Activated CD4-positive, alpha-beta T cell treated with anti-CD3 and anti-CD28 coated beads for 24 hours (primary cell): ENCODE measurements at places on chromosomes 1 and 21.

DNA sequence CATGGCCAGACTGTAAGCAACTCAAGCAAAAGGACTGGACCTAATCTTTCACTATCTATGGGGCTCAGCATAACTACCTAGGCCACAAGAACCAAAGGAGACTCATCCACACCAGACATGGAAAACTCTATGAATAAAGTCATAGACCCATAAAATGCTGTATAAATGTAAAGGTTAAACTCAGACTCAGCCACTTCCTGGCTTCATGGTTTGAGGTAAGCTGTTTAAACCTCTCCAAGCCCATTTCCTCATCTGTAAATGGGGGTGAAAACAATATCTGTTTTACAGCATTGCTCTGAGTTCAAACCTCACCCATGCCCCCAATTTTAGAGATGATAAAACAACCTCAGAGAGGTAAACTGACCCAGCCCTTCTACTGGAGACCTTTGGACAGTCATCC, 4.0 kb upstream of the SMIM12 start:
- no peak for DNase-seq

DNA sequence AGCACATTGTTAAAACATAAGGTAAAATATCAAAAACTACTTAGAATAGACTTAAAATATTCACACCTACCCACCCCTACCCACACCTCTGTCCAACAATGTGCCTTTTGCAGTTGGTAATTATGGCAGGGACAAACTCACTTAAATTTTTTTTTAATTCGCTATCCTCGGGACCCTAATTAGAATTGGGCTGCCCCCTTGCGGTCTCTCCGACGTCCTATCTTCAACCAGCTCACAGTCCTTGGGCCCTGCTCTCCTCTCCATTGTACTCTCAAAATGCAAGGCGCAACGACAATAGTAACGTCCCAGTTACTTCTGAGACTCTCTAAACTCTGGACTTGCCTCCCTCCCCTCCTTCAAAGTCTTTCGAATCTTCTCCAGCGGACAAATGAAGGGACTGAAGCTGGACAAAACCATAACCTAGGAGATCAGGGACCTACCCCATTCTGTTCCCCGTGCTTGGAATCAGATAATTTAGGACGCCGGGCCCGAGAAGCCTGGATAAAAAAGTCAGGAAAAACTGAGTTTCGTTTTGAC, 1.1 kb upstream of the CIART start:
- DNase-seq = peak; percentile 35

GRCh38 chr1:15525050-15526020, 1.3 kb upstream of the DNAJC16 start:
- no peak for DNase-seq

DNA sequence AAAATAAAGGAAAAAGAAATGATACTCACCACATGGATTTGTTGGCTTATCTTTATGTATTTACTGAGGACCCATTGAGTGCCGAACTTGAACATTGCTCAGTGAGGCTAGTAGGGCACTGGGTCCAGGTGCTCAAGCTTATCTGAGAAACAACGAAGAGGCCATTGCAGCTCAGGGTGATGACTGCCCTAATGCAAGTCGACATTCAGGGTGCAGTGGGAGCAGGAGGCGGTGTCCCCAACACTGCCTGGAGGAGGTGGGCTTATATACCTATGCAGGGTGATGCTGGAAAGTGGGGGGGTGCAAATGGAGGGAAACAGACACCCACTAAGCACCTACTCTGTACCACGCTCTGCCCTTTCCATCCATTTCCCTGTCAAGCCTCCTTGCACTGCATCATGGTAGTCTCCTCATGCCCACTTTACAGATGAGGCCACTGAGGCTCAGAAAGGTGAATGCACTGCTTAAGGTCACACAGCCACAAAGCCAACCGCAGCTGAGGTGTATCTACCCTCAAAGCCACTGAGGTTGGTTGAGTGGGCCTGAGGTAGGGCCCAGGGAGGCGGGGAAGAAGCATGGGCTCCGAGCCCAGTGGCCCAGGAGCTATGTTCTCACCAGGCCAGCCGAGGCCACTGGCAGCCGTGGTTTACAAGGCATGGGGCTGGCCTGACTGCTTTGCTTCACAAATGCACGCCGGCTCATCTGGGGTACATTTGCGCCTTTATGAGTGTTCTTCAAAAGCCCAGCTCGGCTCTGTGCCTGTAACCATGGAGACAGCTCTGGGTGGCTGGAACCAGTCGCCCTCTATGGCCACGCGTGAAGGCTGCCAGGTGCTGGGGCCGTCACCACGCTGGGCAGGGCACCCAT, 103.8 kb downstream of the EPHB2 start:
- no peak for DNase-seq

DNA sequence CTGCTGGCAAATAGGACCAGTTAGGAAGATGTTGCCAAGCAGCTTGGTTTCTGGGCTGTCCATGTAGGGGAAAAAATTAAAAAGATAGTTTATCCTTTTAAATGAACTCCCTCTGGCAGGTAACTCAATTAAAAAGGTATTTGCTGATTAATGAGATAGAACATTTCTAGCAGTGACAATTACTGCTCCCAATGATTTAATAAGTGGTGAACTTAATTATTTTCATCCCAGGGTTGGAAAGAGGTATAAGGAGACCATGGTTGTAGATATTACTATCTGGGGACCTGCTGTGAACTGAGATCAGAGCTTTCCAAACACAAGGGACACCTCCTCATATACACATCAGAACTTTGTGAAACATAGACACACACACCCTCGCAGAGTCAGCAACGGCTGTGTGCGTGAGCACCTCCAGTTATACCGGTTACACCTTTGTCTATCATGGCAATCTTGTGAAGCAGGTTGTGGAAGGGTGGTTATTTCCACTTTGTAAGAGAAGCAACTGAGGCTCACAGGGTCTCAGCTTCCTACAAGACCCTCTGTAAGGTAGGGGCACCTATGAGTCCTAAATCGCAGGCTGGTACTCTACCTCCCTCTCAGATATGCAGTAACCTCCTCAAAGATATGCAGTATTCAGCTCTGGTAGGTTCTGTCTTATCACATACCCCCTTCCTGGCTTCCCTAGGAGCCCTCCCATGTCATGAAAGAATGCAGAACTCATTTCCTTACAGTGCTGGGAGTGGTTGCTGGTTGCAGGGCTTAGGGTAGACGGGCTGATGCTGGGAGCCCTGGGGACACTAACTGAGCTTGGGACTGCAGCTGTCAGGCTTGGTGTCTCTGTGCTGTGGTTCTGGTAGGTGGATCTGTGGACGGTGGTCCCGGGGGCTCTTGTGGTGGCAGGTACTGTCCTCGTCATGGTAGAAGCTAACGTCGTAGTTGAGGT, 18.5 kb upstream of the MAGOH start:
- no peak for DNase-seq

DNA sequence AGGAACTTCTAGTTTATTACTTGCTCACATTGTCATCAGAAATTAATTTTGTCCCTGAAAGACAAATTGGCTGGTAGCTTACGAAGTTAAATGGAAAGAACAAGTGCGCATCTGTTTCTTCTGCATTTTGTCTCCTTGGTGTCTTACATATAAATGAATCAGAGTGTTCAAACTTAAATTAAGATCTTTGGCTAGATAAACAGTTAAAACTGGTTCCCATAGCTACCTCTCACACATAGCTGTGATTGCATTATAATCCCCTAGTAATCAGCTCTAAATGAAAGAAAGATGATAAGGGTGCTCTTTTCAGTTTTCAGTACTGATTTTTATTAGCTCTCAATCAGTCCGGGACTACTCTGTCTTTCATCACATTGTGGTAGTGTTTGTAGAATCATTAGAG, 124.2 kb upstream of the LMO4 start:
- DNase-seq = no peak

DNA sequence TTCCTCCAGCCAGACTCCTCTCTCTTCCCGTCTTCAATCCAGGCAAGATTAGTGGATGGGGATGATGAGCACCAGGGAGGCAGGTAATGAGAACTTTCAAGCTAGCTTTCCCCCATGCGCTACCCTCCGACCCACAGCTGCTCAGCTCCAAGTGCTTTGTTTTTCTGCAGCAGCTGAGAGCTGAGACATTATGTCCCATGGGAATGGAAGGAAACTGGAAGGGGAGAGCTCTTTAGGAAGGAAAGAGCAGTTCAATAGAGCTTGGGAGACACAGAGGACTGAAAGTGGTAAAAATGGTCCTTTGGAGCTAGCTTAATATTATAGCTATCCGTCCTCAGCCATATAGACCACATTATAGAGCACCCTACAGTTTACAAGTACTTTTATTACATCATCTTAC, 39.8 kb downstream of the RAB3B start:
- no peak for DNase-seq

DNA sequence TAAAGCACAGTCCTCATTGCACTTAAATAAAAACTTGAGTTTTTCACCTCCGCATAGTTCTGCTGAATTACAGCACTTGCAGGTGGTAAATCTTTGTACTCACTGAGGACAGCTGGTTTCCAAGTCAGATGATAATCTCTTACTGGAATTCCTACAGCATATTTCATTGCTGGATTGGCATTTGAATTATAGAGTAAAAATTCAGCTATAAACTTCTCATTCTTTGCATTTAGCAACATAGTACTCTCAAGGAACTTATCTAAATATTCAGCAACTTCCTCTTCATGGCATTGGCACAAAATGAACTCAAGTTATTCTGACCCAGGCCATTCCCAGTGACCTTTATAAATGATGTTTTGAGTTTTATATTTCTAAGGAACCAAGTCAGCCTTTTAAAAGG, 23.4 kb downstream of the GORAB start:
- DNase-seq = no peak

GRCh38 chr1:154442006-154442740, 37.0 kb downstream of the IL6R start:
- DNase-seq = no peak

GRCh38 chr1:72650843-72651435, 368.6 kb upstream of the NEGR1 start:
- DNase-seq = no peak

DNA sequence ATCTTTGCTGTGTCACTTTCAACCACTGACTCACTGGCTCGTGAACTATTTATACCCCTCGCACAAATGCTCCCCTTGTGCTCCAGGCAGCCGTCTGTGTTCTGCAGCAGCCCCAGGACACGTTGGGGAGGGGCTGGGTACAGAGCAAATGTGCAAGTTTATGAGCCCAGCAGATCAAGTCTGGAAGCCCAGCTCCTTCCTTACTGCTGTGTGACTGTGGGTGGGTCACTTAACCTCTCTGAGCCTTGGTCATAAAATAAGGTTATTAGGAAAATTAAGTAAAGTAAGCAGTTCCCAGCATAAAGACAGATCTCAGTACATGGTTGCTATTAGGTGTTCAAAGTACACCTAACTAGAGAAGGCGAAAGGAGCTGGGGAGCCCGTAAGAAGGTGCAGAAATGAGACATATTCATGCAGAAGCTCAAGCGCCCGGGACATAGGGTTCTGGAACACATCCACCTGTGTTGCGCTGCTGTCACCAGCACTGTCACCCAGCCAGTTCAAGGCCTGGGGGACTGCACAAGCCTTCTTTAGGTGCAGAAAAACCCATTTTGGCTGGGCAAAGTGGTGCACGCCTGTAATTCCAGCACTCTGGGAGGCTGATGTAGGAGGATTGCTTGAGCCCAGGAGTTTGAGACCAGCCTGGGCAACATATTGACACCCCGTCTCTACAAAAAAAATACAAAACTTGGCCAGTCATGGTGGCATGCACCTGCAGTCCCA, 13.8 kb downstream of the EFHD2 start:
- no peak for DNase-seq

DNA sequence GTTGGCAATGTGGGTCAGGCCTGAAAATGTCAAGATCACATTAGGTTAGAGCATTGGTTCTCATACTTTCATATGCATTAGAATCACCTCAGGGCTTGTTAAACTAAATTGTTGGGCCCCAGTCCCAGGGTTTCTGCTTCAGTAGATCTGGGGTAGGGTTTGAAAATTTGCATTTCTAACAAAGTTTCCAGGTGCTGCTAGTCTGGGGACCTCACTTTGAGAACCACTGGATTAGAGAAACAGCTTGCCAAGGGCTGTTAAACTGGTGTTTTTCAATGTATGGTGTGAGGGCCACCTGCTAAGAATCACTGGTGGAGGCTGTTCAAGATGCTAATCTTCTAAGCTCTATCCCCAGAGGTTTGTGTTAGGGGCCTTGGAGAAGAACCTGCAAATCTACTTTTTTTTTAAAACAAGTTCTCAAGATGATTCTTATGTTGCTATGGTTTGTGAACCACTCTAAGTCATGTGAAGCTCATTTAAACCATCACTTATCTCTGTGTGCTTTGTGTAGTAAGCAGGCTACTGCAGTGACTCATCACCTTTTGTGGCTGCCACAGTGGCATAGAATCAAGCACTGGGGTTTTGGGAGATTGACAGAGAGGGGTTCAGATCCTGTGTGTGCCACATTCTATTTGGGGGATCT, 152.2 kb downstream of the S1PR1 start:
- no peak for DNase-seq

DNA sequence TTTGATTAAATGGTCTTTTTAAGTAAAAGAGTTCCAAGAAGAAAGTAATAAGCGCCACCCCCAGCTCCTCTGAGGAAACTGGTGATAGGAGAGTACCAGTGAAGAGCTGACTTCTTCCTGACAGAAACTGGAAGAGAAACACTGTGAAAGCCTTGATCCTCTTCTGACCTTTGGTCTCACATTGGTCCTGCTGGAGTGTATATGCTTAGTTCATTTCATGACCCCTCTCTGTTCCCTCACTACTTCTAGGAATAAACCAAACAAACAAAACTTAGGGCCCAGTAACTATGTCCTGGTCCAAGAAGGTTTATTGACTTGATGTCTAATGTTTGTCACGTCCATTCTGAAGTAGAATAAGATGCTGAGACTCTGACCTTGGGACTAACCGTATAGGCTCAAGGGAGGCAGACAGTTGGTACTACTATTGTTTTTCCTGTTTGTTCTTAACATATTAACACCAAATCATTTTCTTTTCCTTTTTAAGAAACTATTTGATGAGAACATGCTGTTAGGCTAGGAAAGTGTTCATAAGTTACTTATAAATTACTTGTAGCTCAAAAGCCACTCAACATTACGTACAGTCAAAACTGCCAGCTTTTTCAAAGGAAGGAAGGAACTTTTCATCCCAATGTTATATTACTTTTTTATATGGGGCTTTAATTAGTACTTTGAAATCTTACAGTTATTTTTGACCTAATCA, 57.9 kb downstream of the MIER1 start:
- no peak for DNase-seq

DNA sequence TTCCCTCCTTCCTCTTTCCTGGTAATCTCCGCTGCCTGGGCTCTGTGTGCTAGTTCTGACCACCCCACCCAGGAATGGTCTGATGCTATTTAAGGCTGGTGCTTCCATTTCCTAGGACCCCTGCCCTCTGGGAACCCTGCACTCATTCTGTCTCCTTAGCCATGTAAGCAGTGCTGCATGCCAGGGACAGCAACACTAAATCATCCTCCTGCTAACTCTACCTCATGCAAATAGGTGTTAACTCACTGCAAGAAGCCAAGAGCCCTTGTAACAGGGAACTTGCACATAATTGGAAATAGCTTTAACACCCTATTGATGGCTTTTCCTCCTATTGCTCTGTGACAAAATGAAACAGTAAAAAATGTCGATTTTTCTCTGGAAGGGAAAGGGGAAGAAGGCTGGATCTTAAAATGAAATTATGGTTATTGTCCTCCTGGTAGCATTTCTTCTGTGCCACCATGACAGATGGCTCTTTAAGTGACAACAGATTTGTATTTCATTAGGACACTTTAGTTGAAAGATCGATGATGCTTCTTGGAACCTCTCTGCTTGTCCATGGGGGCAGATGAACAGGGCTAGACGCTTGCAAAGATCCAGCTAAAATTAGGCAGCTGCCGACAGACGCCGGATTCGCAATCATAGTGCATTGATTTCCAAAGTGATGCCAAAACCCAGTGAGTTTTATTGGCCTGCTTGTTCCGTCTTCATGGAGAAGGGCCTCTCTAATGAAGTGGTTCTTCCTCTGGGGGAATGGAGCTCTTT, 551.7 kb downstream of the MATN1 start:
- DNase-seq = no peak
